ENCODE measurements at places on chromosomes 7 and 10. TPM values are rescaled to one million over a fixed set of nuclear protein-coding genes. Genes with fewer than 3 reads are reported as not detected.
A peak's percentile ranks its signal among the peaks of the same experiment; 100 is the strongest.

DNA sequence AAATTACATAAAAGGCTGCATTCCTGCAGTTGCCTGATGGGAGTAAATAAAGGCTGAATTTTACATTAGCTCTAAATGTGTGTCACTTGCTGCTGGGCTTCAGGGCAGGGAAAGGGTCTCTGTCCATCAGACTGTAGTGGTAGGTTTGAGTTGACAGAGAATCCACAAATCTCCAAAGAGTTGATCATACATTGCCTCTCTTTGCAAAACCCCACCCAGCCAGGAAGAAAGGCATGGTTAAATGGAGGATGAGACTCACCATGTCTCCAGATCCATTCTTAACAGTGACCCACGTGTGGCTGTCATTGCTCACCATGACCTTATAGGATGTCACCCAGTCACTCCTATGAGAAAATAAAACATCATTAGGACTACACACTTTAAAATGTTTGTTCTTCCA lies 92.8 kb downstream of the CPXM2 start:
- no peak for DNase-seq

- no peak for DNase-seq
Observed at GRCh38 chr7:41297166-41297565, 405.7 kb downstream of the INHBA start.

GRCh38 chr7:155733582-155734444 lies 78.5 kb downstream of the SHH start:
- DNase-seq = no peak

GRCh38 chr10:47405857-47406547 lies 21.9 kb upstream of the ZNF488 start:
- no peak for DNase-seq

DNA sequence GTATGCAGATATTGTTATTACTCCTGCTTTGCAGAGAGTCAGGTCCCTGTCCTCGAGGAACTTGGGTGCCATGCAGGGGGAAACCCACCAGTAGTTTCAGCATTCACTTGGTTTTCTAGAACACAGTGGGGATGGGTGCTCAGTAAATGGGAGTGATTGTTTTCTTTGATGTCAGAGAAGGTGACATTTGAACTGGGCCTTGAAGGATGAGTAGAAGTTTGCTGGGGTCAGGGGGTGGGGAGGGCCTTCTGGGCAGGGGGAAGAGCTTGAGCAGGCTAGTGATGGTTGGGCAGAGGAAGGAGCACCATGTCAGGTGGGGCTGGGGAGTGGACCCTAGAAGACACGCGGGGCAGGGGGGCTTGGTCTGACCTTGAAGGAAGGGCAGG lies 5.9 kb downstream of the ADAMTS14 start:
- DNase-seq = no peak

DNA sequence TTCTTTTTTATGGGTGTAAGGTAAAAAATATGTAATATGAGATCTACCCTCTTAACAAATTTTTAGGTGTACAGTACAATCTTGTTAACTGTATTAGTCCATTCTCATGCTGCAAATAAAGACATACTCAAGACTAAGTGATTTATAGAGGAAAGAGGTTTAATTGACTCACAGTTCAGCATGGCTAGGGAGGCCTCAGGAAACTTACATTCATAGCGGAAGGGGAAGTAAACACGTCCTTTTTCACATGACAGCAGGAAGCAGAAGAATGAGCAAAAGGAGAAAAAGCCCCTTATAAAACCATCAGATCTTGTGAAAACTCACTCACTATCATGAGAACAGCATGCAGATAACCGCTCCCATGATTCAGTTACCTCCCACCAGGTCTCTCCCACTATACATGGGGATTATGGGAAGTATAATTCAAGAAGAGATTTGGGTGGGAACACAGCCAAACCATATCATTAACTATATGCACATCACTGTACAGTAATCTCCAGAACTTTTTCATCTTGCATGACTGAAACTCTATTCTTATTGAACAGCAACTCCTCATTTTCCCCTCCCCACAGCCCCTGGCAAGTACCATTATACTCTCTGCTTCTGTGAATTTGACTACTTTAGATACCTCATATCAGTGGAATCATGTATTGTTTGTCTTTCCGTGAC lies 127.4 kb downstream of the WNT2 start:
- no peak for DNase-seq

- no peak for DNase-seq
Observed at GRCh38 chr10:60466267-60467201, 76.9 kb upstream of the ANK3 start.

DNA sequence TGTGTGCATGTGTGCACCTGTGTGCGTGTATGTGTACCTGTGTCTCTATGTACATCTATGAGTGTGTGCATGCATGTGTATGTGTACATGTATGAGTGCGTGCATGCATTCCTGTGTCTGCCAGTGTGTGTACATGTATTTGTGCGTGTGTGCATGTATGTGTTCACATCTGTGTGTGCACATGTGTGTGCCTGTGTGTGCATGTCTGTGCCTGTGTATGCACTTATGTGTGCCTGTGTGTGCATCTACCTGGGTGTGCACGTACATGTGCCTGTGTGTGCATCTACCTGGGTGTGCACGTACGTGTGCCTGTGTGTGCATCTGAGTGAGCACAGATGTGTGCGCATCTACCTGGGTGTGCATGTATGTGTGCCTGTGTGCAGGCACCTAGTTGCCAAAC lies 102.2 kb upstream of the DIP2C start:
- no peak for DNase-seq

DNA sequence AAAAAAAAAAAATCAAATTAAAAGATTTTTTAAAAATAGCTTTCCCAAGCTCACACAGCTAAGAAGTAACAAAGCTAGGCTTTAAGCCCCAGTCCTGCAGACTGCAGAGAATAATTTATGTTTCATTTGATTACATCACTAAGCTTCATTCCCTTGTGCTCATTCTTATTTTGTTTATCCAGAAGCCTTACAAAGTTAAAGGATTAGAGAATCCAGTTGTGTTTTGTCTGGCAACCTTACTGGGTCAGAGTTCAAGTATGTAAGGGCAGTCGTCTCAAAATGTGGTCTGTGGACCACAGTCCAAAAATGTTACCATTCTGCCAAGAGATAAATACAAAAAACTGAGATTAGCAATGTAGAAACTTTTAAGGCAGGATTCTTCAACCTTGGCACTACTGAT lies 32.1 kb upstream of the EZH2 start:
- no peak for DNase-seq

GRCh38 chr7:33262476-33262875 lies 133.1 kb downstream of the BBS9 start:
- DNase-seq = no peak

DNA sequence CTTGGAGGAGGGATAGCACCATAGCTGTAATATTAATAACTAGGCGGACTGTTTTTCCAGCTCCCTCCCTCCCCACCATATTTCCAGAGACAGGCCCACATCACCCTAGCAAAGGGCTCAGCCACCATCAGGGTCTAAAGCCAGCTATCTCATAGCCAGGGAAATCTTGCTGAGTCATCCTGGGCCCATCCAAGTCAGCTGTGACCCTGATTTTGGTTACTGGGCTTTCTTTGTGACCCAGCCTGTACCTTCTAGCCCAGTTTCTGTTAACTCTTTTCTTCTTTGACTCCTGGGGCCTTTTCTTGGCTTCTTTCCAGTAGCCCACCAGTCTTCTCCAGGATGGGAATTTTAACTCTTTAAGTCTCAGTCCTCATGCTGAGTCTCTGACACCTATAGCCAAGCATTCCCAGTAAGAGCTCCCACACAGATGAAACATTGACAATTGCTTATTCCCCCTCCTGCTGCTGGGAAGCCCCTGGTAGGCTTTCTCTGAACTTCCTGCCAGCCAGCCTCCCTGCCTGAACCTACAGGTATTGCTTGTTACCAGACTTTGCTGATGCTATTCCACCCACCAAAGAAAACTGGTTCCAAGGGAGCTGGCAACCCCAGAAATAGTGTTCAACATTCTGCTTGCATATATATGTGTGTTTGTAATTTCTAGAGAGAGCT lies 34.8 kb upstream of the ADO start:
- no peak for DNase-seq

- no peak for DNase-seq
Observed at GRCh38 chr7:48691788-48692187, 232.6 kb upstream of the CDC14C start.

DNA sequence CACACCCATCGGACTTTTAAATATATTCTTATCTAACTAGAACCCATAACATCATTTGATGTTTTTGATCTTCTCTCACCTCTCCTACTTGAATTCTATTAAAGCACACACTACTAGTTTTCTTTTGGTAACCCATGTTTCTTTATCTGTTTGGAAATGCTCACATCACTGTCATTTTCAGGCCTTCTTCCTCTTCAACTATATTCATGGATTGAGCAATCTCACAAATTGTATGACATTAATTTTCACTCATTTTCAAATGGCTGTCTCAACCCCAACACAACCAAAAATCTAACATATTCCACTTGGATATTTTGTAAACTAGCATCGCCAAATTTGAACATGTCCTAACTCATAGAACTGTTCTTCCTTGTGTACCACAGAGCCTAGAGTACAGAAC lies 488.0 kb upstream of the SEMA3A start:
- DNase-seq = no peak

DNA sequence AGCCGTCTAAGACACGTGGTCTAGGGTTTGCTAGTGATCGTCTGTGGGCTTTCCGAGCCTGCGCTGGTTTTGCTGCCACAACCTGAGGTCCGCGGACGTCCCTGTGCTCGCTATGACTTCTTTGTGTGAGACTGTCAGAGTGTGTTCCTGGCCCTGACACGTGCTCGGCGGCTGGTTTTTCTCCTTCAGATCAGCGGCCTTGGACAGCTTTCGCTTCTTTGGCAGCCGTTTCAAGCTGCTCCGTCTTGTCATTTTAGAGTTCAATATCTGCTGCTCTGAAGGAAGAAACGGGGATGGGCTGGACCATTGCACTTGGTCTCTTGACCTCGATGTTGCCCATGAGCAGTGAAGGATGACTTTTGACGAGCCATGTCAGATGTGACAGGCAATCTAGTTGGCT lies 147.3 kb downstream of the MGMT start:
- DNase-seq = no peak

GRCh38 chr10:92848037-92848440 lies 281 bp upstream of the EXOC6 start:
- DNase-seq = no peak

DNA sequence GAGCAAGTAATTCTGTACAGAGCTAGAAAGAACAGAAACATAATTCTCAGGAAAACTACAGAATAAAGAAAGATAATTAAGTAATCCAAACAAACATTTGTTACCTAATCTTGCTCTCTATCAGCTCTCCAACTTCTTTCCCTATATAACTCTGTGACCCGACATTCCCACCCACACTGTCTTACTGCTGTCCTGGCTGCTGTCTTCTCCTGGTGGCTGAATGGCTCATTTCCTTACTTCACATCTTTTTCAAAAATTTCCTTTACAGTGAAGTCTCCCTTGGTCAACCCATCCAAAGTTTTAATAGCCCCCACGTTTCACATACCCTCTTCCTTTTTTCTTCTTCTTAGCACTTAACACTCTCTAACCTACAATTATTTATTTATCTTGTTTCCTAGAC lies 64.0 kb downstream of the HYCC1 start:
- no peak for DNase-seq

DNA sequence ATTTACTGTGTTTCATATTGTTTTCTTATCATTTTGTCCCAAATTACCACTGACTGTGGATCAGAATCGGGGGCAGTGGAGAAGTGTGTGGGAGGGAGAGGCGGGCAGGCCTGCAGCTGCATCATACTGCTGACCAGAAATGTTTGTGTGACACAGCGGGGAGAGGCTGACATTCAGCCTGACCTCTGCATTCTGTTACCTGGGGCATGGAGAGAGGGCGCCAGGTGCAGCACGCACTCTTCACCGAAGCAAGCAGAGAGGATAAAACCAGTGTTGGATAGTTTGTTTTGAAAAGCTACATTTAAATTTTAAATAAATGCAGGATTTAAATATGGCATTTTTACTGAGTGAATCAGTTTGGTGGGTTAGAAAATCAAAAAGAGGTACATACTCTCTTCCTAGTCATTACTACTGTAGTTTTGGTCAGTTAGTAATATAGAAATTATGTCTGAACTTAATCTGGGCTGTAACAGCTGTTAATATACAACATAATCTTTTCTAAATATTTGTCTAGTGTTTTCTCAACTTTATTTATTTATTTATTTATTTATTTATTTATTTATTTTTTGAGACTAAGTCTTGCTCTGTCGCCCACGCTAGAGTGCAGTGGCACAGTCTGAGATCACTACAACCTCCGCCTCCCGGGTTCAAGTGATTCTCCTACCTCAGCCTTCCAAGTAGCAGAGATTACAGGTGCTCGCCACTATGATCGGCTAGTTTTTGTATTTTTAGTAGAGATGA lies 8.8 kb upstream of the STMP1 start:
- no peak for DNase-seq

DNA sequence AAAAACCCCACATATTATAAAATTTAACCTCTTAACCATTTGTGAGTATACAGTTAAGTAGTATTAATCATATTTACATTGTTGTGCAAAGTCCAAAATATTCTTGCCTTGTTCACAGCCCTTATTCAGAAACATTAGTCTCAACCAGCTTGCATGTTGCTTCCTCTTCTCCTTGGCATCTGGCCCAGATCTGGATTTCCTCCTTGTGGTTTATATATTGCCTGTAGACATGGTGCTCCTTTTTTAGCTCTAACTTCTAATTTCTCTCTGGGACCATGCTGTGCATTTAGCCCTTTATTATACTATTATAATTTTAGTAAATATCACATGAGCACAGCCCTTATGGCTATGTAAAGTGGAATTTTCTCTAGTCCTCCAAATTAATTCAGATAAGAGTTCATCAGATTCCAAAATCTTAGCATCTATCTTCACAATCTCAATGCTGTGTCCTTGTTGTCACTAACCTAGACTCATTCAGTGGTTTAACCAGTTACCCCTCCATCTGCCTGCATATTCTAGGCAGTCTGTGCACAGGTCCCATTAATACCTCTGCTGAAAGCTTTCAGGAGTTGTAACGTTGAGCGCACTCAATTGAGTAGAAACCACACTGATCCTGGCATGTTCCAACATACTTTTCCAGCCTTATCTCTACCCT lies 7.9 kb downstream of the CPED1 start:
- peak; percentile 56 for DNase-seq

GRCh38 chr7:45295222-45295621 lies 137.6 kb downstream of the RAMP3 start:
- no peak for DNase-seq

DNA sequence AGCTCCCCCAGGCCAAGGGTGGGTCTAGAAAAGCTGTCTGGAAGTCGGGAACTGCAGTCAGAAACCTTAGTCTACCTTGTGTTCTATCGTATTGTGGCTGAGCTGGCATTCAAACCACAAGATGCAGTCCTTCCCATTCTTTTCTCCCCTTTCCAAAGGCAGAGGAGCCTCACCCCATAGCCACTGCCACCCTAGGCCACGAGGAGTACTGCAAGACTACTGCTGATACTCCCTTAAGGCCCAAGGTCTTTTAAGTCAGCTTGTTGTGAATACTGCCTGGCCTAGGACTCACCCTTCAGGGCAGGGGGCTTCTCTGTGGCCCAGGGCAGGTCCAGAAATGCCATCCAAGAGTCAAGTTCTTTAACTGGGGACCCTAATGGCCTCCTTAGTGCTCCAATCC lies 214.5 kb upstream of the CNTNAP2 start:
- no peak for DNase-seq

BMPR1A gene
- total RNA-seq = 87.2 TPM

BMPER gene
- 6.9 TPM for total RNA-seq

SPOCK2 gene
- 4.1 TPM for total RNA-seq

UBE2D4 gene
- total RNA-seq = 14.7 TPM

ACTR3C gene
- total RNA-seq = 30.2 TPM

SLC18A3 gene
- not detected for total RNA-seq

MAGI2 gene
- 9.8 TPM for total RNA-seq

TRIM50 gene
- total RNA-seq = not detected

RNF32 gene
- total RNA-seq = 2.9 TPM

VIPR2 gene
- total RNA-seq = 0.48 TPM

MGAM2 gene
- total RNA-seq = 2.3 TPM

PPP3CB gene
- 42.0 TPM for total RNA-seq

CALML3 gene
- 13.5 TPM for total RNA-seq

GARIN1A gene
- 3.4 TPM for total RNA-seq
